Stimulated activated CD4-positive, alpha-beta T cell treated with anti-CD3 and anti-CD28 coated beads, TNF-alpha, amount 100 ng/mL, for 4 hours (primary cell): ENCODE measurements at places on chromosomes 3 and 15.

DNA sequence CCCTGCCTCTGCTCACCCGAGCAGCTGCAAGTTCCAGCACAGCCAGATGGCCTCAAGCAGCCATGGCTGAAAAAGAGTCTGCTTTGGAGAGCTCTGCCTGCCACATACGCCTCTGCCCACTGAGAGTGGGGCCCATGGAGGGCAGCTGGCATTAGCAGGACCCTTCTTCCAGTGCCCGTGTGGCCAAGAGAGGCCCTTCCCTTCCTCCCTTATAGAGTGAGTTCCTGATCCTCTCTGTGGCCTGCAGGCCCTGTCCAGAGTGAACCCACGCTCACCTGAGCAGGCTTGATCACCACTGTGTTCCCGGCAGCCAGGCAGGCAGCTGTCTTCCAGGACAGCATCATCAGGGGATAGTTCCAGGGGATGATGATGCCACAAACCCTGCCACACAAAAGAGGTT, 41.4 kb upstream of the SLC41A3 start:
- DNase-seq, result no peak

GRCh38 chr3:160825311-160825800, 69.3 kb downstream of the PPM1L start:
- DNase-seq, result no peak

GRCh38 chr3:7447197-7447769, 586.4 kb downstream of the GRM7 start:
- DNase-seq, result no peak

DNA sequence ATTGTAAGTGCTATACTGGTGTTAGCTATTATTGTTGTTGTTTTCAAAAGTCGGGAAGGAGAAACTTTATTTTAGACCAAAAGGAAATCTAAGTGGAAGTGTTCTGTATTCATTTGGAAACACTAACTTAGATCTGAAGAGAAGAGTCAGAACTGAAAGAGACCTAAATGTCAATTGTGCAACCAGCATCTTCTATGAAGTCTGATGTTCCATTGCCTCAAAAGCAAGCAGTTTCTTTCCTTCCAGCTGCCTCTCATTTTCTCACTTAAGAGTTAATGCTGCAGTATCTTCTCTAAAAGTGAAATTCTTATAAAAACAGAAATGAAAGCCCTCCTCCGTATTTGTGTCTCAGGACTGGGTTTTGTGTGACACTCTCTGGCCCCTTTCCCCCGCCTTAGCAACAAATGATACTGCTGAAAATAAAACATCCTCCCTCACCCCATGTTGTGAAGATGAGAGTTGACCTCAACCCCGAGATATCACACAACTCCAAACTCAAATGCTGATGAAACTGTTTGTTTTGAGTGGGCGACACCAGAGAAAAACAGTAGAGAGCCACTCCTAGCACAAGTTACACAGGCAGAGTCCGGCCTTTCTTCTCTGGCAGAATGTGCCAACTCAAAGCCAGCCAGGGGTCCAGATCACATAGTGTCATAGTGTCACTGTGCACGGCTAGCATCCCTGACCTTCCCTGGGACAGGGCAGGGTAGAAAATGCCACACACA, 48.9 kb downstream of the GLDN start:
- DNase-seq, result no peak

DNA sequence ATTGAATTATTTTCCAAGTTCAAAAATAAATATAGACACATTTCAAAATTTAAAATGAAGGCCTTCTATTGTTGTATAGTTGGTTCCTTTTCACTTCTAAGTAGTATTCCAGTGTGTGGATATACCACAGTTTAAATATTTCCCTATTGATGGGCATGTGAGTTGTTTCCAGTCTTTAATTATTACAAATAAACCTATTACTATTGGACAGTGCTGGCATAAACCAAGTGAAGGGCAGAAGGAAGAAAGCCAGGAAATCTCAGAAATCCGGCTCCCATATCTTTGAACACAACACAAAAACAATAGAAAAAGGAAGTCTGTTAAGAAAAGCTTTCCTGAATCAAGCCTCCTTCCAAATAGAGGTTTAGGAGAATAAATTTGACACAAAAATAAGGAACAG, 26.1 kb downstream of the GOLGB1 start:
- DNase-seq, result no peak

- no peak for DNase-seq
Measured at GRCh38 chr3:123571973-123572365, 12.9 kb downstream of the HACD2 start.

- DNase-seq, result no peak
Measured at GRCh38 chr3:115513416-115513800, 109.9 kb upstream of the GAP43 start.

- DNase-seq, result no peak
Measured at GRCh38 chr15:42138411-42138810, 18.0 kb downstream of the PLA2G4F start.

DNA sequence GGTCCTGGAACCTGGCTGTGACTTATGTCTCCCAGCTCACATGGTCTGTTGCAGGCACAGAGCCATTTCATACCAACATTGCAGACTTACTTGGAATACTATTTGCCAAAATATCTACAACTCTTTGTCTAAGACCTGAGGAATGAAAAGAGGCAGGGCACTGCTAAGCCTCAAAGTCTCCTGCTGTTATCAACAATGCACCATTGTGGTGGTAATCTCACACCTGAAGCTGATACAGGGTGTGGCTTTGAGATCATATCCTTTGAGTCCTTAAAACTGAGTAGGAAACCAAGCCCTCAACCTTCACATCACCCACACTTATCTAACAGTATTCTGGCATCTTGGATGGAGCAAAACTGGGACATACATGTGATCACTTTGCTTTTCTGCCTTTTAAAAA, 782.0 kb downstream of the EPHA3 start:
- no peak for DNase-seq

DNA sequence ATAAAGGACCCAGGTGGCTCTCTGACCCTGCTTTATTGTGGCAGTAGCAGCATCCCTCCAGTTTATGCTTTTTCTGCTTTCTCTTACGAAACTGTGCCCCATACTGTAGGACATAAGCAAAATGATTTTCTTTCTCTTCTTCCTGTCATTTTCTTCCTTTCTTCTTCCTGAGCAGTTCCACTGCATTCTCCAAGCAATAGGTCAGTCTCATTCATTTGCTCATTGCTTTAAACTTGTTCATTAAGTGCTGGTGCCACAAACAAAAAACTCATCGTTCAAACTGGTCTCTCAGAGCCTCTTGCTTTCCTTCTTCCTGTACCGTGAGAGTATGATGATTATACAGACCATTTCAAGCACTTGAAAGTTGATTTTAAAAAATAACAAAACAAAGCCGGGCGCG, 66.8 kb downstream of the PDE8A start:
- DNase-seq, result no peak

DNA sequence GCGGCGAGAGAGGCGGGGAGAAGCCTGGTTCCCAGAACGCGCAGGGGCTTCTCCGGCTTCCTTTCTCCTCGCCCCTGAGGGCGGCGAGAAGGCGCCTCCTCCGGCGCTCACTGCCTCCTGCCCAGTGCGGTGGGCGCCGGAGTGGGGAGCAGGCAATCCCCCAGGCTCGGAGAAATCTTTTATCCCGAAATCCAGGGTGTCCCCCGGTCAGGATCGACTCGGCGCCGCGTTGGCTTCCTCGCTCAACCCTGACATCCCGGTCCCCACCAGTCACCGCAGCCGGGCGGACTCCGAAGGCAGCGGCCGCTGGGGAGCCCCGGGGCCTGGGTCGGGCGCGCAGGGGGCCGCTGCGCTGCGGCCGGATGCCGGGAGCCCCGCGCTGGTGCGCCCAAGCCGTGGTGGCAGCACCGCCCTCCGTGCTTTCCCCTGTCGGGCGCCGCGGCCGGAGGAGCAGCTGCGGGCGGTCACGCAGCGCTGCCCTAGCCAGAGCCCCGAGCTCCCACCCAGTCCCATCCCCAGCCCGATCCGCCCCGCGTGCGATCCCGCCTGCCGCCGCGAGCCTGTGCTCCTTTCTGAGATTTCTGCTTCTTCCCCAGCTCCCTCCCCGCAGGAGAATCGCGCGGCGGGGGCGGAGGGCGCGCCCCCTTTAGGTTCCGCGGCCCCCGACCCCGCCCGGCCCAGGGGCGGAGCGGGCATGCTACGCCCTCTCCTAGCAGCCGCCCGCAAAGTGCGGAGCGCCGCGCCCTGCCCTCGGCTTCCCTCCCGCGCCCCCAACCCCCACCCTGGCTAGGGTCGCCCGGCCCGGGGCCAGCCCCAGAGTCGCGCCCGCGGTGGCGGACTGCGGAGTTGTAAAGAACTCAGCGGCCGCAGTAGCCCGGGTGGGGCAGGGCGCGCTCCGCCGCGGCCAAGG, 683 bp upstream of the CACNA2D3 start:
- DNase-seq, result no peak

DNA sequence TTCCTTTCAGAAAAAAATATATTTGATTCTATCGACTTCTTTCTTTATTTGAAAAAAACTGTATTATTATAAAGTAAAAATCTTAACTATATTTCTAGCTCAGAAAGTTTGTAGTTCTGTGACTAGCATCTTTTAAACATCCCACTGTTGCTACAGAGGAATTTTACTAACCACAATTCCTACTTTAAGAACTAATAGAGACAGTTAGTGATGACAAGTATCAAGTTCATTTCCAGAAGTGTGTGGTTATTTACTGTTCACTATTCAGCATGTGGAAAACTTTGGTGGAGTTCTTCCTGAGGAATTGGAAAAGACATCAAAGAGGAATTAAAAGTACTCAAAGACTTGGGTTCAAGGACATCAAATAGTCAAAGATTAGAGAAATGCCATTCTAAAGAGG, 524.1 kb upstream of the CBLB start:
- DNase-seq, result no peak

- no peak for DNase-seq
Measured at GRCh38 chr15:62545467-62546227, 380.6 kb upstream of the C2CD4B start.

GRCh38 chr15:93030430-93031102, 58.4 kb downstream of the RGMA start:
- DNase-seq, result peak; percentile 42

DNA sequence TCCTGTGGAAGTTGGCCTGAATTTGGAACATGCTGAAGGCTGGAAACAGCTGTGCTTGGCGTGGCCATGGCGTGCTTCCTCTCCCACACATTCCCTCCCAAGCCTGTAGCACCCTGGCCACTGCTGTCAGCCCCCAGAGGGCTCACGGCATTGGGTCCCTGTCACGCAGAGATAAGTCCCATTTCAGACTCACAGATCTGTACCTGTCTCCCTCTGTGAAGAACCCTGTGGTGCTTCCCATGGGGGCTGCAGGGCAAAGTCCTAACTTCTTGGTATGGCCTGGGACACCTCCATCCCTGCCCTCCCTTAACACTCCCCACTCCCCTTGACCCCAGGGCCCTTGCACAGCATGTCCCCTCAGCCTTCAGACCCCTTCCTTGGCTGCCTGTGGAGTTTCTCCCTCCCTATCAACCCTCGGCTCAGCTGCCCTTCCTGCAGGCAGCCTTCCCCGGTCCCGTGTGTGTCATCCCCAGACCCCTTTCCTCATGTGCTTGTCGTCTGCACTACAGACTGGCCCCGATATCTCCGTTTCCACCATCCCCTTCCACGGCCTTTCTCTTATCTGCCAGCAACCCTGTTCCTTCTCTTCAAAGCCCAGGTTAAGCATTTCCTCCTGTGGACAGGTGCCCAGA, 28.6 kb downstream of the ABTB1 start:
- DNase-seq, result no peak

DNA sequence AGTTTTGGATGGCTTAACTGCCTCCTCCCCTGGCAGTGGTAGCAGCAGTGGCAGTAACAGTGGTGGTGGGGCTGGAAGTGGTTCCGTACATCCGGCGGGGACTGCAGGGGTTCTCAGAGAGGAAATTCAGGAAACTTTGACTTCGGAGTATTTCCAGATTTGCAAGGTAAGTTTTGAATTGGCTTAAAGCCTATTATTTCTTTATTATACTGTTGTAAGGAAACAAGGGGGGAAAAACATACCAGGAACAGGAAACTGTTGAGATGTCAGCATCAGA, 1.5 kb downstream of the STXBP5L start:
- no peak for DNase-seq
